Activated naive CD4-positive, alpha-beta T cell treated with anti-CD3 and anti-CD28 coated beads, Interleukin-2, amount 50 U/mL, for 72 hours (primary cell): ENCODE measurements at places on chromosomes 12 and 14. TPM values are rescaled to one million over a fixed set of nuclear protein-coding genes. Genes with fewer than 3 reads are reported as not detected.

Gene TMEM229B
- 1.0 TPM for total RNA-seq

Gene ARMH4
- total RNA-seq = 0.14 TPM

Gene POP5
- 34.7 TPM for total RNA-seq

Gene SIX6
- not detected for total RNA-seq

Gene KLRC4
- 0.75 TPM for total RNA-seq

Gene CHGA
- total RNA-seq = not detected

Gene TMEM30B
- total RNA-seq = 2.1 TPM

Gene VPS37B
- 10.1 TPM for total RNA-seq

Gene RNFT2
- total RNA-seq = 25.5 TPM

Gene NEUROD4
- total RNA-seq = not detected
